Central memory CD4-positive, alpha-beta T cell (primary cell): ENCODE measurements at places on chromosomes 6 and 20.
A peak's percentile ranks its signal among the peaks of the same experiment; 100 is the strongest.

DNA sequence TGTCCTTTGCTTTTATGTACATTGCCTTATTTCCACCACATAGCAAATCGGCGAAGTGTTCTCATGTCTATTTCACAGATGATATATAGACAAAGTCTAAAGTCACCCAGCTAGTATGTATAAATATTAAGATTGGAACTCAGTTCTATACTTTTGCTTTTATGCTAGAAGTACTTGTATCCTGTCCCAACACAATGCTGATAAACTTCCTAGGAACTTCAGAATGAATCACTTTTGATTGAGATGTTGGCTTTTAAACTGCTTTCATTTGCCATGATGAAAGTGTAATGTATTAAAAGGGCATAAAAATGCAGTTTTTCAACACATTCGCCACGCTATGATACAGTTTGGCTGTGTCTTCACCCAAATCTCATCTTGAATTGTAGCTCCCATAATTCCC lies 50.8 kb downstream of the GCLC start:
- DNase-seq: no peak

- no peak for DNase-seq
These were observed 19.0 kb upstream of the KIFC1 start for GRCh38 chr6:33372526-33373123.

DNA sequence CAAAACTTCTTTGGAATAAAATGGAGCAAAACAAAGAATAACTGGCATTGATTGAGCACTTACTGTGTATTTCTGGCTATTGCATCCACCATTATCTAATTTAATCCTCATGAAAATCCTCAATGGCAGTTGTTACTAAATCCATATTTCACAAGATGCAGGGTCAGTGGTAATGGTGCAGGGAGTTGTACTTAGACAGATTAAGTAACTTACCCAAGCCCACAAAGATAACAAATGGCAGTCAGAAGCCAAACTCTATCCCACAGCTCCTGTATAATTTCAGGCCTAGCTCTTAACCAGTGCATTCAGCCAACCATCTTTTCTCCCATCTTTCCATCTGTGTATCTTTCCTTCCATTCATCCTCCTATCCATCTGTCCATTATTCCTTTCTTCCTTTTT lies 29.3 kb upstream of the SSTR4 start:
- no peak for DNase-seq

GRCh38 chr20:23031346-23031745 lies 3.8 kb upstream of the SSTR4 start:
- DNase-seq: no peak

DNA sequence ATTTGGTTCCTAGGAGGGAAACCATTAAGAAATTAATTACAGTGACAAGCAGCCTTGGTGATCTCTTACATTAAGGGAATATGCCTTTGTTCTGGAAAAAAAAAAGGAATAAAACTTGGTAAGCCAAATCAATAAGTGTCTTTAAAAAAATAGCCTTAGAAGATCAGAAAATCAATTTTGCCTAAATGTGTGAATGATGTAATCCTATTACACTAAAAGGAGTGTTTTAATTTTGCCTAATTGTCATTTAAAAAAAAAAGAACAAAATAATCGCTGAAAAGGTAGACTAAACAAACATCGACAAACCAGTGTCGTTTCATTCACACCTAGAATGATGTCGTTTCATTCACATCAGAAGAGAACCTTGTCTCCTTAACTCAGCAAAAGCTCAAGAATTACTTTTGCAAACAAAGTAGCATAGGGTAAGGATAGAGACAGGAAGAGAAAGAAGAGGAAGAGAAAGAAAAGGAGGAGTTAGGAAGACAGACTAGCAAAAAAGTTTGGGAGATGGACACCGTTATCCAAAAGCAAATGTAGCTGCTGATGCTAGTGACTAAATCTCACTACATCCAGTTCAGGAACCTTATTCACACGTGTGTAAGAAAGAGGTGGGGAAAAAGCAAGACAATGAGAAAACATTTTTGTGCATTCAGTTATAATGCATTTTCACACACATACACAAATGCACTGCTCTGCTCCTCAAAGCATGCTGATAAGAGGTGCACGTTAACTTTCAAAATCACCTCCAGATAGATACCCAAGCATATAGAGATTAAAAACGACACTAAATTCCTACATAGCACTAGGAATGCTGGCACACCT lies 60.6 kb downstream of the HIVEP2 start:
- DNase-seq: no peak

DNA sequence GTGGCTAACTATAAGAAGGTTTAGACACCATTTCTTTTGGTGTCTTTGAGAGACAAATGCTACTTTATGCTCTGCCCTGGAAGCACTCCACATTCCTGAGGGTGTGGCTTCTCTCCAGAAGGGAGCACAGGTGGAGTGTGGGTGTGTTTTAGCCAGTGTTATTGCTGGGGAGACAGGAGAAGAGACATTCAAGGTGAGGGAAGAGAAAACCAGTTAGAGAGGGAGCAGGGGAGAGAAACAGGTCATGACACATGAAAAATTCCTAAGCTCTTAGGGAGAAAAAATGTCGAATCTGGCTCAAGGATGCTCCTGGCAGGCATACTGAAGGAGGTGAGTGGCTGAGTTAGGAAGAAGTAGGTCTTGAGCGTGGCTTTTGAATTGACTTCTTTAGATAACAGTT lies 292.8 kb downstream of the CLIC5 start:
- no peak for DNase-seq

GRCh38 chr20:14334306-14334930 lies 3.0 kb downstream of the FLRT3 start:
- no peak for DNase-seq

GRCh38 chr6:84801250-84801649 lies 36.9 kb upstream of the TBX18 start:
- no peak for DNase-seq

- no peak for DNase-seq
These were observed 388.6 kb upstream of the SOX4 start for GRCh38 chr6:21204951-21205350.

DNA sequence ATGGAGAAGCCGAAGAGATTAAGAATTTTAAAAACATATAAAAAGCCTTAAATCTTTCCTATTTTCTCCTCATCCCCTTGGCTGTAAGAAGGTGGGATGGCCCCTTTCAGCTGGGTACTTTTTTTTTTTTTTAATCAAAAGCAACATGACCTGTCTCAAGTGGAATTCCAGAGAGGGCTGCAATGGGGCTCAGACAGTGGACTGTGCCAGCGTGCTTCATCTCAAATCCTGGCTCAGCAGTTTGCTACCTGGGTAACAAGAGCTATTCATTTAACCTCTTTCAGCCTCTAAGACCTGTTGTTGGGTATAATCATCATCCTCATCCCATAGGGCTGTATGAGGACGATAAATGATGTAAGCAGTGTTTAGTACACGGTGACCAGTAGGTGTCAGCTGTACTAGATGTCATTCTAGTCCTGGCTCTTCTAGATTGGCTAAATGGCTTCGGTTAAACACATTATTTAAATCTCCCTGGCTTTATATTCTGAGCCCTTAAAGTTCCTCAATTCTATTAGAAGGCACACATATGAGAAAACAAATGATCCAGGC lies 6.9 kb upstream of the PPP1R3G start:
- no peak for DNase-seq

DNA sequence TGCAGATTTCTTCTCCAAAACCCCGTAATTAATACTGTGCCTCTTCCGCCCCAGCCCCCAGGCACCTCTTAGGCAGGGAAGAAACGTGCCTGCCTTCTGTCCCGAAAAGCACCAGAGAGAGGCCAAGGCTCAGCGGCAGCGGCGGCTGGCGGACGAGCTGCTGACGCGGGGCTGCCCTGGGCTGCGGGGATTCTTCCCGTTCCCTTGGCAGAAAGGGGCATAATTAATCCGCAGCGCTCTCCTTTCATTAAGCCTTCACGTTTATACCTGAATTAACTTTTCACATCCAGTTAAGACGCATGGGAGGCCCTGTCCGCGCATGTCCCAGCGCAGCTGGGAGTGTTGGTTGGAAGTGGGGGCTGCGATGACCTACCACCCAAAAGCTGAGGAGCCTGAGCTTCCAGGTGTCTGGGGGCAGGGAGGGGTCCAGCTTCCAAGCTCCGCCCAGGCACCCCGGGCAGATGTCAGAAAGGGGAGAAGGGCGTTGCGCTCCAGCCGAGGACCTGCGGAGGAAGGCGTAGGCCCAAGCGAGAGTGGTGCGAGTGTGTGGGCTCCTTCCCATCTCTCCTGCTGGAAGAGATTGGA lies 167.4 kb upstream of the LRFN2 start:
- DNase-seq: no peak

DNA sequence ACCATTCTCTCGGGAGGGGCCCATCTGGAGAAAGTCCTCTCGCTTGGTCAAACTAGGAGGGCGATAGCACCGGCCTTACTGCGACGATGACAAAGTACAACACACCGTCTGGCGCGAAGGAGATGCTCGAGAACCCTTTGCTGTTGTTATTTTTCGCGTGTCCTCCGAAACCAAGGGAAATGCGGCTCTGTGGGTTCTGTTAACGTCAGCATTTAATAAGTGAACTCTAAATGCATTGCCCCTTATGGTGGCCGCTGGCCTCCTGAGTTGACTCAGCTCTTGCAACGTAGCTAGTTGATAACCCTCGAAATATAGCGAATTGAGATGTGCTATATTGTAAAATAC lies 577 bp upstream of the SCAND1 start:
- DNase-seq: peak; percentile 56

- no peak for DNase-seq
These were observed 60.2 kb downstream of the UBE2V1 start for GRCh38 chr20:50052550-50053361.

DNA sequence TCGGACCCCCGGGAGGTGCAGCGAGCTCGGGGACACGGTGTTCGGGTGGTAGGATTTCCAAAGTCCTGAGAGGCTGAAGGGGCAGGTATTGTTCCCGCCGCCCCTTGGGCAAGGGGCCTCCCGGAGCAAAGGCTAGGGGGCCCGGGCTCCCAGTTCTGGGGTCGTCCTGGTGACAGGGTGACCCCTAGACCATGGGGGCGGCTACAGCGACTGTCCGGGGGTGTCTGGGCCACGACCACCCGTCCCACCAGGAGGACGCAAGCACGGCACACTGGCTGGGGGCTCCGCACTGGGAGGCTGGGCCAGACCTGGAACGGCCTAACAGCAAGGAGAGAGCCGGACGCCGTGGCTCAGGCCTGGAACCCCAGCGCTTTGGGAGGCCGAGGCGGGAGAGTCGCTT lies 55.6 kb downstream of the PRR18 start:
- no peak for DNase-seq

DNA sequence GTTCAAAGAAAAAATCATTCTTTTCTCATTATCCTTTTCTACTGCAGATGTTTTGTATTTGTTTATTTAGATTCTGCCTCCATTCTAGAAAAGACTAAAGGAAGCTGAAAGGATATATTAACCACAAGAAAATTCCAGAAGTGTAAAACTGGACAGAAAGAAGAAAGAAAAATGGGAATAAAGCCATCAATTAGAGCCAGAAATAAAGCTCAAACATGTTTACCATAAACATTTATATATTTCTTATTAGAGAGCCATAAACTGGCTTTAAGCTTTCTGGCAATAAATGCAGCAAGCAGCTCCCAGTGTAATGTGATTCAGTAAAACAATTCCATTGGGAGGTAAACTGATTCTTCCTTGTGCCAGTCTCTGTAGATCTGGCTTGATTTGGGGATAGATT lies 244.1 kb downstream of the PTPRK start:
- DNase-seq: no peak

GRCh38 chr20:31989030-31989645 lies 21.1 kb upstream of the CCM2L start:
- no peak for DNase-seq

DNA sequence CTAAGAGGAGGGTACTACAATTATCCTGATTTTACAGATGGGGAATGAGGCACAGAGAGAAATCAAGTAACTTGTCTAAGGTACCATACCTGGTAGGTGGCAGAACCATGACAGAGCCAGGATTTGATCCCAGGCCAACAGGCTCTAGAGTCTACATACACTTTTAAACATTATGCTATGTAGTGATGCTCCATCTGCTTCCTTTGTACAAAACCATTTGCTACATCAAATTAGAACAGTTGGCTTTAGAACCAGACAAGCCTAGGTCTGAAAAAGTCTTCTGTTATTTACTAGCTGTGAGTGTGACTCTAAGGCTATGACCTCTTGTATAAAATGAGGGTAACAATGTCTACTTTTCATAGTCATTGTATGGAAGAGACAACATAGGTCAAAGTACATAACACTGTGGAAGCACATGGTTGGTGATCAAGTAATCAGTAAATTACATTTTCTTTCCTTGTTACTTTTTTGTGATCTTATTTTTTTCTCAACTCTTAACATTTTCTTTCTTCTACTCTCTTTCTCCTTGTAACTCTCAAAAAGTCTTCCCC lies 122.1 kb downstream of the PDSS2 start:
- DNase-seq: no peak

GRCh38 chr6:19067165-19067564 lies 680.0 kb downstream of the RNF144B start:
- no peak for DNase-seq

- DNase-seq: no peak
These were observed 130.0 kb upstream of the SYNCRIP start for GRCh38 chr6:85772641-85773040.

- no peak for DNase-seq
These were observed 42.3 kb downstream of the SLC22A23 start for GRCh38 chr6:3414327-3415081.

DNA sequence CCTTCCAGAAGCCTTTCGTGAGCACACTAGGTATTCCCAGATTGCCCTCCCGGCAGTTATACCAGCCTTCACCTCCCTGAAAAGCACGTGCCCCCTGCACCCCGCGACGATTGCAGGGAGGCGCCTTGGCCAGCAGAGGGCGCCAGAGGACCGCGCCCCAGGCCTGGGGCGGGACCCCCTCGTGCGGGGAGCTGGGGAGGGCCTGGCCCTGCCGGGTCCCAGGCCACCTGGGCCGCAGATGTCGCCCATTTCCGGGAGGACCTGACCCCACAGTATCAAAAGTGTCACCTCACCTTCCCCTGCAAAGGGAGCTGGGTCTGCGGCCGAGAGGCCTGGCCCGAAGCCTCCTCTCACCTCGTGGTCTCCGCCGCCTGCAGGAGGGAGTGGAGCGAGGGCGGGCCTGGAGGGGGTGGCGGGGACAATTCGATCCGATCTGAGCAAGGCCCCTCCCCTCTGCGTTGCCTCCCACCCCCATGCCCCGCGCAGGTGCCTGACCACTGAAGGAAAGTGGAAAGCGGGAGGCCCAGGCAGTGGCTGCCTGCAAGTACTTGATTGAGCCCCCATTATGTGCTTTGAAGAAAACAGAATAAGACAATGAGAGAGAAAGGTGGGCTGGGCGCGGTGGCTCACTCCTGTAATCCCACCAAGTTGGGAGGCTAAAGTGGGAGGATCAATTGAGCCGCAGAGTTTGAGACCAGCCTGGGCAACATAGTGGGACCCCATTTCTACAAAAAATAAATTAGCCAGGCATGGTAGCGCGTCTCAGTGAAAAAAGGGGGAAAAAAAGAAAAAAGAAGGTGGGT lies 3.5 kb upstream of the SNAI1 start:
- peak; percentile 42 for DNase-seq

DNA sequence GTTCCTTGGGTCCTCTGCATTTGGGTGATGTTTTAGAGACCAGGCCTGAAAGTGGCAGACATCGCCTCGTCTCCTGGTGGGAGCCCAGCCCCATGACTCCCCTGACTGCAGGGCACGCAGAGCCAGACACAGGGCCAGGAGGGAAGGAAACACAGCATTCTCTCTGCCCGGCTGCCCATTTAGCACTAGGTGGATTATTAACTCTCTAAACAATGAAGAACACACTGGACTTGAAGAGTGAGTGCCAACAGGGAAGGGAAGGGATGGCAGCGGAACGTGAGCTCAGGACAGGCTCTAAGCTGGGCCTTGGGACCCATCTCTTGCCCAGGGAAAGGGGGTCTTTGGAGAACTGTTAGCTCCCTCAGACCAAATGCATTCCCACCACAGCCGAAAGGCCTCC lies 80.4 kb downstream of the TBXT start:
- no peak for DNase-seq
